ENCODE measurements at places on chromosomes 1 and 21. TPM values are rescaled to one million over a fixed set of nuclear protein-coding genes. Genes with fewer than 3 reads are reported as not detected.

- DNase-seq: no peak
- no peaks in the 10 kb centered on the region for H3K4me1 ChIP-seq
- no peaks in the 10 kb centered on the region for H3K27me3 ChIP-seq
- H3K27ac ChIP-seq: no peak overlapping the region
- H3K4me3 ChIP-seq: no peak overlapping the region
Measured at GRCh38 chr1:92051948-92052347, 22.2 kb downstream of the EPHX4 start.

OR10J5 gene
- not detected for total RNA-seq

- no peaks in the 10 kb centered on the region for H3K36me3 ChIP-seq
- H3K4me3 ChIP-seq: no peak overlapping the region
- no peak overlapping the region for H3K27ac ChIP-seq
- no peaks in the 10 kb centered on the region for H3K4me1 ChIP-seq
- no peaks in the 10 kb centered on the region for H3K27me3 ChIP-seq
- DNase-seq: peak; percentile 74
Measured at GRCh38 chr1:206935491-206936067, 10.7 kb downstream of the PIGR start.

GRCh38 chr1:76419603-76420002 is 345.1 kb downstream of the ST6GALNAC3 start:
- no peaks in the 10 kb centered on the region for H3K4me1 ChIP-seq
- no peaks in the 10 kb centered on the region for H3K27me3 ChIP-seq
- no peak overlapping the region for H3K4me3 ChIP-seq
- no peaks in the 10 kb centered on the region for H3K36me3 ChIP-seq
- no peak for DNase-seq

- H3K36me3 ChIP-seq: no peaks in the 10 kb centered on the region
- H3K27ac ChIP-seq: no peak overlapping the region
- H3K4me1 ChIP-seq: peaks cover 4% of the 10 kb centered on the region
- DNase-seq: no peak
Measured at GRCh38 chr1:192545896-192546521, 29.6 kb upstream of the RGS1 start.

DNA sequence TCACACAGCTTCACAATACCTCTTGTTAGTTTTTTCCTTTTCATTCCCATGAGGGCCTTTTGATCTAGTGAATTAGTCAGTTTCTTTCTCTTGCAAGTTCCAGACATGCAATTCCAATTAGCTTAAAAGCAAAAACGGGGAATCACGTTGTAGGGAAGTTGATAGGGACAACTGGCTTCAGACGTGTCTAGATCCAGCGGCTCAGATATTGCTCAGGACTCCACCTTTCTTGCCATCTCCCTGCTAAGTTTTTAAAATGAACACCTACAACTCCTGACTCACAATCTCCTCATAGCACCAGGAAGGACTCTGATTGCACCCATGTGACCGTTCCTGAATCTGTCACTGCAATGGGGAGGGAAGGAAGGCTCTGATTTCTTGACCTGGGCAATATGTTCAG is 63.8 kb upstream of the ARHGAP29 start:
- no peaks in the 10 kb centered on the region for H3K36me3 ChIP-seq
- no peak overlapping the region for H3K4me3 ChIP-seq
- no peaks in the 10 kb centered on the region for H3K4me1 ChIP-seq
- no peak overlapping the region for H3K27ac ChIP-seq
- no peaks in the 10 kb centered on the region for H3K27me3 ChIP-seq
- DNase-seq: no peak

DNA sequence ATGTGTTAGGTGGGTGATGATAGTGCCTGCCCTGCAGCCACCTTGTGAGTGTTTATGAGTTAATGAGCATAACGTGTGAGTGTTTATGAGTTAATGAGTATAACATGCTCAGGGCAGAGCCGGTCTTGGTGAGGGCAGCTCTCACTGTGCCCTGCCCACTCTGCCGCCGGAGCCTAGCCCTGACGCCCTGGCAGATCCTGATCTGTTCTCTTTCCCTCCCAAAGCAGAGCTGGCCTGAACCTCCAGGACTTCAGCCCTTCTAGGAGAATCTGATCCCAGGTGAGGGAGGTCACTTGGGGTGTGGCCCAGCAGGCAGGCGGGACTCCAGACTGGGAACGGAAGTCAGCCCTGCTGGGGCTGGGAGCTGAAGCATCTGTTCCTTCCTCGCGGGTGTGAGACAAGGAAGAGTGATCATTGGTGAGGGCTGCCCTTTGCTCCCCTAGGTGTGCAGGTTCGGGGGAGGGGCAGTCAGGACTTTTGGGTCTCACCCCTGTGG is 5.7 kb downstream of the FBLIM1 start:
- H3K4me1 ChIP-seq: peaks cover 41% of the 10 kb centered on the region
- peak; percentile 94 for DNase-seq
- H3K36me3 ChIP-seq: no peaks in the 10 kb centered on the region
- H3K4me3 ChIP-seq: no peak overlapping the region
- peak overlapping the region; percentile 87 for H3K27ac ChIP-seq

HSPB7 gene
- 39.9 TPM for total RNA-seq

All from body of pancreas (tissue), 4 donors.